ENCODE measurements at places on chromosomes 6 and 20. TPM values are rescaled to one million over a fixed set of nuclear protein-coding genes. Genes with fewer than 3 reads are reported as not detected.

TOMM6 gene
- 32.2 TPM for total RNA-seq

GRIK2 gene
- total RNA-seq, result 78.2 TPM

ADGRF5 gene
- total RNA-seq, result 7.9 TPM

DEFB127 gene
- not detected for total RNA-seq

ERVFRD-1 gene
- total RNA-seq, result not detected

NOTCH4 gene
- total RNA-seq, result 4.4 TPM

Measured in temporal lobe (tissue), 4 donors.